Astrocyte of the cerebellum (primary cell): ENCODE measurements at places on chromosomes 7 and 10.

- no peak for DNase-seq
Measured at GRCh38 chr10:87068281-87068680, 26.4 kb downstream of the GLUD1 start.

GRCh38 chr7:98621573-98622482 lies 4.7 kb downstream of the NPTX2 start:
- no peak for DNase-seq

DNA sequence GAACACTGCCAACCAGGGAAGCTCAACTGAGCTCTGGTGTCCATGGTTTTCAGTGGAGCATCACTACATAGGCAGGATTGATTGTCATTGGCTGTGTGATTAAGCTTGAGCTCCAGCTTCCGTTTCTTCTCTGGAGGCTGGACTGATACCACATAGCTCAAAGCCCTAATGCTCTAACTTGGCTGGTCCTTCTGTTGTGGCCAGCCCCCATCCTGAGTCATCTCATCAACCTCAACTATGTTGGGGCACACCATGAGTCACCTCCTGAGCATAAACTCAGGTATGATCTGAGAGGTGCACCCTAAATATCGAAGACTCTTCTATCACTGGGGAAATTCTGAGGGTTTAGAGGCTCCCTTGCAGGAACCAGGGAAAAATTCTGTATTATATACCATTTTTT lies 114.5 kb upstream of the INHBA start:
- peak; percentile 38 for DNase-seq

GRCh38 chr10:108852211-108852610 lies 1071.1 kb downstream of the XPNPEP1 start:
- no peak for DNase-seq

GRCh38 chr7:118085000-118085399 lies 99.0 kb upstream of the LSM8 start:
- no peak for DNase-seq

- no peak for DNase-seq
Measured at GRCh38 chr7:92276460-92276864, 30.7 kb downstream of the ANKIB1 start.

DNA sequence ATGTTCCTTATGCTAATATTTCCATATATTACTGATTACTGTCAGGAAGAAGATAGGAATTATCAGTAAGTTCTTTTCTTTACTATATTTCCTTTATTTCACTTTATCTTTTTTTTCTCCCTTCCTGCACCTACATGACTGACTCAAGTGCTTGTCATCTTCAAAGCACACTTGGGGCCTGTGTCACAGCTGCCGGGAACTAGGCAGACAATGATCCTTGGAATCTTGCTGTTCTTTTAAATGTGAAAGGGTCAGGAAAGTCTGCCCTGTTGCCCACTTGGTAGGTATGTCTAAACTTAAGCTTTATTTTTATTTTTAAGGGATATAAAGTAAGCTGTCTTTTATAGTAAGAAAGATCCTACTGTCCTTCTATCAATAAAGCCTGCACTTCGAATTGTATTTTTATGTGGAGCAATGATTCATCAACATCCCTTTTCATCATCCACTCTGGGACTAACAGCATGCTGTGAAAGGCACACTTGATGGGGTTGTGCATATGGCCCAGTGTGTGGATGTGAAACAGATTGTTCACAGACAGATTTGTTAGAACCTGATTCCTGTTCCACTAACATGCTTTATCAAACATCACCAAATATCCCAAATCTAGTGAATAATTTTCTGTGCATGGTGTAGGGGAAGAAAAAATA lies 556.9 kb downstream of the DNAJB9 start:
- DNase-seq: peak; percentile 0

GRCh38 chr10:101845893-101846292 lies 2.3 kb upstream of the KCNIP2 start:
- DNase-seq: no peak

DNA sequence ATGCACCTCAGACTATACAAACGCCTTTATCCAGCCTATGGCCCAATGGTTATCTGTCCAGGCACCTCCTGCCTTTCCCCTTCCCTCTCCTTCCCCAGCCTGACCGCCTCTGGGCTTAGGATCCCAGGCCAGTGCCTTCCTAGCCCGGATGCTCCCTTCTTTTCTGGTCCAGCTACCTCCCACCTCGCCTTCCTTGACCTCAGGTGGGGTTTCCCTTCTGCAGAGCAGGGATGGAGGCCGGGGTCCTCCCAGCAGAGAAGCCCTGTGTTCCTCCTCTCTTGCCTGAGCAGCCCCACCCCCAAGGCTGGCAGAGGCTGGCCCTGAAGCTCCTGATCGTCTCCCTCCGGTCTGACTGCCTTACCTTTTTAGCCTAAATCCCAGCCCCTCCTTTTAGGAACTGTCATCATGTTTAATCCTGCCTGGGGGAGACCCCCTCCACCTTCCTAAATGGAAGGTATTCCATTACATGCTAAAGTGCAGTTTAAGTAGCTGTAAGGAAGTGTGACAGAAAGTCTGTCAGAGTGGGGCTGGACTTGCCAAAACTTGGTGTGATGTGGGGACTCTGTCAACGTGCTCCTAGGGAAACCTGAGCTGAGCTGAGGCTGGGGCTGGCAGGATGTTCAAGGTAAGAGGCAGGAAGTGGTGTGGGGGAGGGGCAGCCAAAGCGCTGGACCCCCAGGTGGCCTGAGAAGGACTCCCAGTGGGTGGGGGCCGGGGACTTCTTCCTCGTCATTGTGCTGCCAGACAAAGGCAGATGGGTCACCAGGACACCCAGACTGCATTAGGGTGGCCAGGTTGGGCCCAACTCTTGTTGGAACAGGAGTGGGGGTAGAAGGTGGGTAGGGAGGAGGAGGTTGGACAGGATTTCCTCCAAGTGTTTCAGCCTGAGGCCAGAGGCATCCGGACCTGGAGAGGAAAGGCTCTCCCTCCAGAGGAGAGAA lies 39.5 kb downstream of the LBX1 start:
- no peak for DNase-seq

DNA sequence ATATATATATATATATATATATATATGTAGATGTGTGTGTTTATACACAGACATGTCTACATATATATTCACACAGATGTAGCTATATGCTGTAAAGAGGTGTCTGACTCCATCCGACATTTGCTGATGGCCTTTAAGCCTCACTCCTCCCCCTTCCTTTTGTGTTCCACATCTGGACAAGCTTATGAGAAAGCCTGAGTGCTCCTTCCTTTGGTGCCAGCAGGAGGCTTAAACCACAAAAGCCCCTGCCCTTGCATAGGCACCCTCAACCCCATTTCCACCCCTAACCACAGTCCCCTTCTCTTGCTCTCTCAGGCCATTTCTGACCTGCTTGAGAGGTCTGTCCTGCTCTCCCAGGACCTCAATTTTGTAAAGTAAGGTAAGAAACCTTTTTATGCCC lies 98.7 kb downstream of the SVOPL start:
- DNase-seq: no peak

DNA sequence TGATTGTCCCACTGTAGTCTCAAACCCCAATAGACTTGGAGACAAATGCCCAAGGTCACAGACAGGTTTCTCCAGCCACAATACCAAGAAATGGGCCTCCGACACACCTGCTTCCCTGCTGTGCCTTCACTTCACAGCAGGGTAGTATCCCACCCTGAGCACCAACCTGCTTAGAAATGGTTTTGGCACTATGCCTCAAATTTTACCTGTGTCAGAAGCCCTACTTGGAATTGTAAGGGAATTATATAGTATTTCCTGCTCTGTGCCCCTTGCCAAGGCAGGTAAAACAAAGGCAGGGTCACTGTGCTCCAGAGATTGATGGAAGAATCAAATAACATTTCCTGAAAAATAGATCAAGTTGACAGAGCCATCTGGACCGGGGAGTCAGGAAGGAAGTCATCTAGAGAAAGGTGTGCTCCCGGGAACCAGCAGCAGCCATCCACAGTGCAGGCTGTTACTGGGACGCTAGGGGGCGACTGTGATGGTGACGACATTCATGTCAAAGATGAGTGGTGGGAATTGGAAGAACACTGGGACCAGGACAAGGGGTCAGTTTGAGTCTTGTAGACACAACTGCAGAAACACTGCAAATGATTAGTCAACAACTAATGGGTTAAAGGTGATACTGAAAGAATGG lies 117.8 kb upstream of the AKR1E2 start:
- no peak for DNase-seq

DNA sequence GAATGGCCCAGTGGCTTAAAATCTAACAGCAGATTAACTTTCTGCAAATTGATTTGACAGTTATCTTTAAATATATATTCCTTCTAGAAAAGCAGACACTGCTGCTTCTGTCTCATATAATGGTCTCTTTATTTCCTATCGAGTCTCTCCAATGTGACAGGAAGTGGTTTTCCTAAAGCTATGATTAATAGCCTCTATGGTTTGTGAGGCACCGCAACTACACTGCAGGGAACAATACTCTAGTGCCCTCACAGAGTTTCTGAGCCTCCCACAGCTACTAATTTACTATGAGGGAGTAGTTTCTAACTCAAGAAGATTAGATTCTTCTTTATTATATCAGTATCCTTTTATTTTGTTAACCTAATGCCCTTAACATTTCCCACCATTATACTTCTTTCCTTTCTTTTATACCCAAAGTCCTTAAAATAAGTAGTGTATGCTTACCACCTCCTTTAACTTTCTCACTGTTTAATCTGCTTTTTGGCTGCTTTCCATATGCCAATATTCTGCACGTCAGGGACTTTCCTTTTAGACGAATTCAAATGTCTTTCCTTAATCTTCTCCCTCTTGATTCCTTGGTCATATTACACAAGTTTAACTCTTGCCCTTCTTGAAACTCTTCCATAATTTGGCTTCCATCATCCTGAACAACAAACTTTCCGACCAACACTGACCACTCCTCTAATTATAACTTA lies 23.8 kb upstream of the AHR start:
- peak; percentile 71 for DNase-seq

- no peak for DNase-seq
Measured at GRCh38 chr7:102204212-102204611, 82.5 kb upstream of the SH2B2 start.

DNA sequence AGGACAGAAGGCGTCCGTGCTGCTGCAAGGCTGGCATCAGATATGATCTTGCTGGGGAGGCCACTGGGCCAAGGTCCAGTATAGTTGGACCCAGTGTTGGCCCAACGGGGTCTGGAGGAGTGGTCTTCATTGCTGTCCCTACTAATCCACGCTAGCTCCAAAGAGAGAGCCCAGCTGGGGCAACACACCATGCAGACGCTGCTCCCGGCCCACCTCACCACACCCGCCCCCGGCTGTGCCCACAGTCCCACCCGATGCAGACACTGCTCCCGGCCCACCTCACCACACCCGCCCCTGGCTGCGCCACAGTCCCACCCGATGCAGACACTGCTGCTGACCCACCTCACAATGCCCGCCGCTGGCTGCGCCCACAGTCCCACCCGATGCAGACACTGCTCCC lies 121.5 kb downstream of the VIPR2 start:
- DNase-seq: no peak

- DNase-seq: no peak
Measured at GRCh38 chr7:150957133-150958020, 20.7 kb downstream of the KCNH2 start.

DNA sequence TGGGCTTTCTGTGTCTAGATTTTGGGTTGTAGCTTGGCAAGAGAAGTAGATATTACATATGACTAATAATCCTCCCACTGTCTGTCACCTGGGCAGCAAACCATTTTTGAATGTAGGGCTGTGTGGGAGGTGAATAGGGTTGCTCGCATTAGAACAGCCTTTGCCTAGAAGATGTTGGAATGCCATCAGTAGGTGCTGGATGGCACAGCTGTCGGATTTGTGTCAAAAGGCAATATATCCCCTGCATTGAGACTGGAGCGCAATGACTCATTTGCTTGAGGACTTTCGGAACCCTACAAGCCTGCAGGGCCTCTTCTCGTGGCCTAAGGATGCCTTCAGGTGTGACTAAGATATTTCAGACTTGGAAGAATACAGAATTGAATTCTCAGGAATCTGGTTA lies 323.8 kb downstream of the GPR158 start:
- no peak for DNase-seq

DNA sequence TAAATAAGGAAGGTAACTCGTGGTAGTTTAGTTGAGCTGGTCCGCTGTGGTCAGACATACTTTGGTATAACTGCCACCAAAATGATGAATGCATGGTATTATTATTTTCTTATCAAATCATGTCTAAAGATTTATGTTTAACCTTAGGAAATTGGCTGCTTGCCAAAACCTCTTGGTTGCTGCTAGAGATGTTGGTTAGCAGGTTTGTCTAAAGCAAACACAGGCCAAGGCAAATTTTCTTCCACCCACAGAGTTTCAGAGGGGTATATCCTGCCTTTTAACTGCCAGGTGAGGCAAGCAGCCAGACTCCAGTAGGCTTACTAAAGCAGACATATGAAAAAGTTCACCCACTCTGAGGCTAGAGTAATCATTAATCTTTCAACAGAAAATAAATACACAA lies 101.4 kb downstream of the SEMA3E start:
- DNase-seq: peak; percentile 90

DNA sequence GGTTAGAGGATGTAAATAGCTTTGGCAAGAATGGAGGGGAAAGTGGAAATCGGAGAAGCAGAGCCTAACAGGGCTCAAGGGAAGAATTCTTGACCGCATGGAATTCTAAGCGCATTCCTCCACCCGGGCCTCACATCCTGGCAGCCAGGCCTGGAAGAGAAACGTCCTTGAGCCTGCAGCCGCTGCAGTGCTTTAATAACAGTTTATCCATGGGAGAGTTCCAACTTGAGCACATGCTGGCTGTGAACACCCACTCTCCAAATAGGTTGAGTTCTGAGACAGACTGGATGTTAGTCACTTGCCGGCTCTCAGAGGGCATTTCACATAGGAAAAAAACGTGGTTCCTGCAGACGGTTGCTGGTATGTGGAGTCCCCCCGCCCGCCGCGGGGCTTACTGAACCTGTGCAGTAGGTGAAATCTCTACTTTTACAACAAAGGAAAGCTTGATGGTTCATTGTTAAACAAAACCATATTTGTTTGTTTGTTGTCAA lies 61.4 kb upstream of the STEAP1B start:
- DNase-seq: peak; percentile 99

- DNase-seq: no peak
Measured at GRCh38 chr7:41098402-41098801, 604.5 kb downstream of the INHBA start.

DNA sequence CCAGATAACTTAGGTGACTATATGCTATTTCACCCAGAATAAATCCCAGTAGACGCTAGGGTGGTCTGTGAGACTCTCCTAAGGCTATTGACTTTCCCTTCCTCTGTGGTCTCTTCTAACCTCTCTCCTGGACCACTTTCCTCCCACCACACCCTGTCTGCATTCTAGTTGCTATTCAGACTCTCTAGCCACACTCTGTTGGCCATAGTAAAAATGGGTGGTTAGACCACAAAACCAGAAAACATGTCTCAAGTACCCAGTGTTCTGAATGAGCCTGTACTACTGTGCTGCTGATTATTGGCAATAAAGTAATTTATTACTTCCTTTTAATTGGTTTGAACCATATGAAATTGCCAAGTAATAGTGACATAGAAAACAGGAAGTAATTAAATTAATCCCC lies 240.8 kb downstream of the KIF20B start:
- DNase-seq: peak; percentile 27

DNA sequence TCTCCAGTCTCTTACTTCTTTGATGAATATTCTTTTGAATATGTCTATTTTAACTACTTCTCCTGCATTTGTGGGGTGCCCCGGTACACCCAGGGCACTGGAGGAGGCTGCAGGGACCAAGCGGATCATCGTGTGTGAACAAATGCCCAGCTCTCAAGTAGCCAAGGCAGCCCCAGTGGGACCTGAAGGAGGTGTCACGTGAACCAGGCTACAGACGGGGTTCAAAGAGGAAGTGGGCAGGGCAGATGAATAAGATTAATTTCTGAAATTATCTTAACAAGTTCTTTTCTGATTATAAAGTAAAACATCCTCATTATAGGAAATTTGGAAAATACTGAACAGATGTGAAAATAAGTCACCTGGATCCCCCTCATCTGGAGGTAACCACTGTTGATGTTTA lies 78.4 kb upstream of the DUSP5 start:
- no peak for DNase-seq

GRCh38 chr7:25325186-25325757 lies 97.0 kb upstream of the NPVF start:
- no peak for DNase-seq
